ENCODE measurements at places on chromosomes 2 and 18.

DNA sequence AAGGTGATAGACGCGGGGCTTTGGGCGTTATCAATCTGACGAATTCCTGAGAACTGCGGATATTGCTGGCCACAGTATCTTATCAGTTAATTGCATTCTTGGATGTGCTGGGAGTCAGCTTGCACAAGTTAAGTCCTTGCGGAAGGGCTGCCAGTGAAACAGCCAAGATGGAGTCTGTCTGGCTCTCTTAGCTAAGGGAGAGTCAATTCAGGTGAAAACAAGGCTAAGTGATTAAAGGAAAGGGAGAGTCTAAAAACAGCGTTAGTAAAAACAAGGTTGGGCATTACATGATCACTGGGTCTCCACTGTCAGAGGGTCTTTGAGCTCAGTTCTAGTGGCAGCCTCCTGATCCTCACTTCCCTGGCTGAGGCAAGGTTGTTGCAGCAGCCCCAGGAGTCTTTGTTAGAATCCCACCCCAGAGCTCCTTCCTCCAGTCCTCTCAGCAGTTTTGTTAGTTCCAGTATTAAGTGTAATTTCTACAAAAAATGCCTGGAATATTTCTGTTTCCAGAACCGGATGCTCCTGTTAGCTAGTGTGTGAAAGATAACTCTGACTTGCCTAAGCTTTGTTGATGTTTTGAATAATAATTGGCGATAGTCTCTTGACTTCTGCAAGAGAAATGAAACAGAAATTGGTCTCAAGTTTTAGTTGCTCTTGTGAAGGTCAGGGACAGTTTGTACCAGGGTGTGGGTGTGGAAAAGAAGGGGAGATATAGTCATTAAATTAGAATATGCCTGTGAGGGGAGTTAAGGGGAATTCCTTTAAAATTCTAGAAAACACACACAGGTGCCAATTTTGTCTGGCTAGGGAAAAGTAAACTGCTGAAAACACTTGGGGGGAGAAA lies 10.6 kb downstream of the CFLAR start:
- DNase-seq: no peak

DNA sequence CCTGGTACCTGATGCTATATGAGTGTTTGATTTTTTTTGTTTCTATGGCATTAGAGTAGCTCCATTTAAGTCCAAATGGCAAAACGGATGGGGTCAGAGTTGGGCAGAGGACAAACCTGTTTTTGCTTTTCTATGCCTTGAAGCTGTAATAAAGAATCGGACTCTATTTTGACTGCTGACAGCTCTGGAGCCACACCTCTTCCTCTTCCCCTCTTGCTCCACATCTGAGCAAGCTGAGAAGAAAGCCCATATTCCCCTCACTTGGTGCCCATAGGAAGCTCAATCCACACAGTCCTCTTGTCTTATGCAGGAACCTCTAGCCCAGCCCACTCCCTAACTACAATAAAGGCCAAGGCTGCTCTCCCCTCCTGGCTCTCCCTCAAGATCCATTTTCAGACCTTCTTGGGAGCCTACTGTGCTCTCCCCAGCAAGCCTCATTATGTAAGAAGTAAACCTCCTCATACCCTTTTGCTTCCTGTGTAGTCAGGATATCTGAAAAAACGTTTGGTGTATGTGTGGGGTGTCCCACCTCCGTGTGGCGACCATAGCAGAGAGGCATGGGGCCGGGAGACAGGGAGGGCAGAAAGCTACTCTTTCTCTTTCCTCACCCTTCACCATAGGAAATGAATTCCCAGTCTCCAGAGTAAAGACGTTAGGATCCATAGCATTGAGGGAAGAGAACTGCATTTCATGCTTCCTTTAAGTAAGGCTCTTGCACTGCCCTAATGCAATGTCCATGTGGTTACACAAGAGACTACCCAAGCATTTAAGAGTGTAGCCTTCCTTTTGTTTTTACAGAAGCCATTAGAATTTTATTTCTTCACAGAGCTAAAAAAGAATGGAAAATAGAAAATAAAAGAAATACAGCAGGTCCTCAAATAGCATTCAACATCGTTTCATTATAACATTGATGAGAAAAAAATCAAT lies 41.9 kb upstream of the RAPGEF4 start:
- no peak for DNase-seq

- DNase-seq: no peak
Measured at GRCh38 chr2:152243761-152244640, 68.4 kb upstream of the STAM2 start.

- DNase-seq: no peak
Measured at GRCh38 chr2:156703642-156704041, 267.5 kb downstream of the GPD2 start.

- DNase-seq: no peak
Measured at GRCh38 chr2:45477546-45477945, 133.5 kb downstream of the SRBD1 start.

- no peak for DNase-seq
Measured at GRCh38 chr2:176234156-176234555, 35.1 kb upstream of the MTX2 start.

GRCh38 chr2:45709137-45709536 lies 57.7 kb downstream of the PRKCE start:
- no peak for DNase-seq

- no peak for DNase-seq
Measured at GRCh38 chr18:26812462-26812861, 53.0 kb downstream of the AQP4 start.
